ENCODE measurements at places on chromosomes 7 and 10.

DNA sequence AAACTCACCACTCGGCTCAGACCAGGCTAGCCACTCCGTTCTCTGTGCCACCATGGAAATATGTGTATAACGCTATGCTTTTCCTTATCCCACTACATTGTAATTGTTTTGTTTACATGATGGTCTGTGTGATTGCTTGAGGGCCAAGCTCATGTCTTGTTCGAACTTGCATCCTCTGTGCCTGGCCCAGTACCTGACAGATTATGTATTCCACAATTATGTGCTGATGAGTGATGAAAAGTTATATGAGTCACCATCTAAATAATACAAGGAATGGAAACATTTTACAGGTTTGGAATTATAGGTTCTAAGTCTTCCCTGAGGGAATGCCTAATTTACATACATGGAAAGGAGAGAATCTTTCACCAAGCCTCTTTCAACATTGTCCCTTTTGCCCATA is 137.4 kb downstream of the C7orf25 start:
- DNase-seq: no peak

- no peak for DNase-seq
Measured at GRCh38 chr10:101607124-101607523, 19.0 kb downstream of the DPCD start.

GRCh38 chr7:94431176-94431575 is 36.5 kb downstream of the COL1A2 start:
- DNase-seq: no peak

DNA sequence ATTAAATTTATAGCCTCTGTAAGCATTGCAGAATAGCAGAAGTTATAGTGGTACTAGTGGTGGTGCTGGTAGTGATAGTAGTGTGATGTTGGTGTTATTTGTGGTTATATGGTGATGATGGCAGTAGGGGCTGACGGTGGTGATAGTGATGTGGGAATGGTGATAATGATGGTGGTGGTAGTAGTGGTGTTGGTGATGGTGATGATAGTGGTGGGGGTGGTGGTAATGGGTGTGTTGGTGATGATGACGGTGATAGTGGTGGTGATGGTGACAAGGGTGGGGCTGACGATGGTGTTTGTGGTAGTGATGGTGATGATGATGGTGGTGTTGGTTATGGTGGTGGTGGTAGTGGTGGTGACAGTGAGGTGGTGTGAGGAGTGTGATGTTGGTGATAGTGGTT is 54.4 kb upstream of the MGAM2 start:
- DNase-seq: no peak

DNA sequence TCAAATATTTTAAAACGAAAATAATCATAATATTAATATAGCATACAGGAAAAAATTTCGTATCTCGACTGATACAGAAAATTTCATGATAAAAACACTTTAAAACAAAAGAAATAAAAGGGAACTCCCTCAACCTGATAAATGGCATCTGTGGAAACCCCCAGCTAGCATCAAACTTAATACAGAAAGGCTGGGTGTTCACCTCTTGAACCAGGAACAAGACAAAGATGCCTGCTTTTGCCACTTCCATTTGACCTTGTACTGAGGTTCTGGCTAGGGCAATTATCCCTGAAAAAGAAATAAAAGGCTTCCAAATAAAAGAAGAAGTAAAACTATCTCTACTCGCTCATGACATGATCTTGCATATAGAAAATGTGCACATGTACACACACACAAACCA is 2.5 kb upstream of the ALOX5 start:
- DNase-seq: no peak

All from stimulated activated CD4-positive, alpha-beta T cell treated with anti-CD3 and anti-CD28 coated beads, Interleukin-4, amount 100 ng/mL, for 24 hours (primary cell).